Activated naive CD4-positive, alpha-beta T cell treated with Interleukin-2 at 50 U/mL for 16 hours (primary cell): ENCODE measurements at places on chromosomes 3 and 15.

DNA sequence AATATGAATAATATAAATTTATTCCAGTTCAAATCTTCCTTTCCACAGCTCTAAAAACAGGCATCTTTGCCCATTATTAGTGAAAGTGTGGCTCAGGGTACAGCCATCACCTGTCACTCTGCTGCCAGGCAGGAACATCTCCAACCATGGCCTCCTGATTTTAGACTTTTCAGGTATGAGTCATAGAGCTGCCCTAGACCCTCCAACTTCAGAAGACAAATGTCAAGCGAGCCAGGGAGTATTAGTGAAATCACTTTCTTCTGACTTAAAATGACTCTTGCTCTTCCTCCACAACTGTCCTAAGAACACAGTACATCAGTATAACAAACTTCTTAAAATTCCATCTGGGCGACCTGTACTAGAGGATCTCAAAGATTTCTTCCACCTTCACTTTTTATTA, 78.1 kb upstream of the AKAP13 start:
- no peak for DNase-seq

DNA sequence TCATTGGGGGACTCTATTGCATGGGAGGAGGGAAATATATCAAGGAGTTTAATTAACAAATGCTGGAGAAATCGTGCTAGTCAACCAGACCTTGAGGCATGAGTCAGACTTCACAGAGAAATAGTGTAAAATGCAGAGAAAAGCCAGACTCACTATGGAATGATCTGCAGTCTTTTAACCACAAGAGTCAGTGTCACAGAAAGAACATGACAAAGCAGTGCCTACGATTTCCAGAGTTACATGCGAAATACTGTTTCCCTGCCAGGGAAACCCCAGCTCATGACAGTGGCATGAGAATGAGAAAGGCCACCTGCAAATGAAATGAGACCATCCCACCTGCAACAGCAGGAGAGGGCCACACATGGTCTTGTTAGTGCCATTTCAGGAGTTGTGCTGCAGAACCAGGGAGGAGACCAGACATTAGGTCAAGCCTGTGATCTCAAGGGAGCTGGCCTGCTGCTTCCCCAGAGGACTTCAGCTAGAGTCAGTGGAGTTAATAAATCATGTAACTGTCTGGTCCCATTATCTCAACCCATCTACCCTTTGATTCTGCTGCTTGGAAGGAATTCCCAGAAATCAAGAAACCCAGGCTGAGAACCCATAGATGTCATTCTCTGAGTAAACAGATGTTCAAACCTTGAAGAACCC, 79.0 kb downstream of the ERC2 start:
- no peak for DNase-seq

DNA sequence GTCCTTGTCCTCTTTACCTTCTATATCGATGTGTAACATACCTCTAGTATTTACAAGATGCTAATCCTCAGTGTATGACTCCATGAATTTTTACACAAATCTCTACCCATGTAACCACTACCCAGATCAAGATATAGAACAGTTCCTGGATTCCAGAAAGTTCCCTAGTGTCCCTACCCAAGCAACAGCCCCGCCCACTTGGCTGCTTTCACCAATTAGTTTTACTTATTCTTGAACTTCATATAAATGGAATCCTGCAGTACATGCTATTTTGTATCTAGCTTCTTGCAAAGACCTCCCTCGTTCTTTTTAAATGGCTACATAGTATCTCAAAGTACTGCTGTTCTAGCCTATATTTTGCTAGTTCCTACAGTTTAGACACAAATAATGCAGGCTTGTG, 33.0 kb downstream of the CD276 start:
- no peak for DNase-seq

DNA sequence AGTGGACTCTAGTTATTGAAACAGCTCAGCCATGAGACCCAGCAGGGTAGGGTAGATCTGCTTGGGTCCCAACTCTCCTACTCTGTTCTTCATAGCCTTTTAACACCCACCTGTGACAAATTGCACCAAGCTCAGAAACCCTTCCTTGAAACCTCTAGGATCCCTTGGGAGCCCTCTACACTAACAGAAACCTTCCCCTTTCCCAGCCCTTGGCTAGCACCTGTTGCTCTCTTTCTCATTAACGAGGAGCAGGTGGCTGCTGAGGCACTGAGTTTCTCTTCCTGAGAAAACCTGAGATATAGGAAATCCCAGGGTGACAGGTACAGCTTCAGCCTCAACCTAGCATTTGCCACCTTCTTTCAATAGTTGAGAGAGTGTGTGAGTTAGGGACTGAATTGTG, 88.3 kb upstream of the CLSTN2 start:
- DNase-seq = no peak

DNA sequence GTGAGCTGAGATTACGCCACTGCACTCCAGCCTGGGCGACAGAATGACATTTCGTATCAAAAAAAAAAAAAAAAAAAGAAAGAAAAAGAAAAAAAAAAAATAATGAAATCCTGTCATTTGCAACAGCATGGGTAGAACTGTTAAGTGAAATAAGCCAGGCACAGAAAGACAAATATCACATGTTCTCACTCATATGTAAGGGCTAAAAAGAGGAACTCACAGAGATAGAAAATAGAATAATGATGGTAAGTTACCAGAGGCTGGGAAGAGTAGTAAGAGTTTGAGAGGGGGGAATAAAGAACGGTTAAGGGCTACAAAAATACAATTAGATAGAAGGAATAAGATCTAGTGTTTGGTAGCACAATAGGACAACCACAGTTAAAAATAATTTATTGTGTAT, 19.7 kb downstream of the DENND6A start:
- DNase-seq = no peak

DNA sequence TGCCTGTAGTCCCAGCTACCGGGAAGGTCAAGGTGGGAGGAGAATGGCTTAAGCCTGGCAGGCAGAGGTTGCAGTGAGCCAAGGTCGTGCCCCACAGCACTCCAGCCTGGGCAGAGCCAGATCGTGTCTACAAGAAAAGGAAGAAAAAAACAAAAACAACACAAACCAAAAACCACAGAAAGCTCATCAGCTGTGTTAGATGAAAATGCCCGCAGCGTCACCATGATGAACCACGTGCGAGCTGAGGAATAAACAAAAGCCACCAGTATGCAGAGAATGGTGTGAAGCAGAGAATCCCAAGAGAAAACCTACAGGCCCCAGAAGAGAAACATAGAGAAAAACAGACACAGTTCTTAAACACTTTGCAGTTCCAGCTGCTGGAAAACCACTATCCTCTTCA, 19.7 kb upstream of the TM4SF19 start:
- no peak for DNase-seq

- DNase-seq = no peak
Observed at GRCh38 chr15:80834402-80834801, 55.2 kb downstream of the CEMIP start.

DNA sequence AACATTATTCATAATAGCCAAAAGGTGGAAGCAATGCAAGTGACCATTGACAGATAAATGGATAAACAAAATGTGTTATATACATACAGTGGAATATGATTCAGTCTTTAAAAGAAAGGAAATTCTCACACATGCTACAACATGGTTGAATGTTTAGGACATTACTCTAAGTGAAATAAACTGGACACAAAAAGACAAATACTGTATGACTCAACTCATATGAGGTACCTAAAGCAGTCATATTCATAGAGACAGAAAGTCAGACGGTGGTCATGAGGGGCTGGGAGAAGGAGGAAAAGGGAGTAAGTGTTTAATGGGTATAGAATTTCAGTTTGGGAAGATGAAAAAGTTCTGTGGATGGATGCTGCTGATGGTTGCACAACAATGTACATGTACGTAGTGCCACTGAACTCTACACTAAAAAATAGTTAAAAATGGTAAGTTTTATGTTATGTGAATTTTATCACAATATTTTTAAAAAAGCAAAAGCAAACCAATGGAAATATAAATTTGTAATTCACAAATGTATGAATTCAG, 5.3 kb downstream of the TXNRD3 start:
- DNase-seq = no peak

GRCh38 chr3:15983232-15983631, 185.5 kb upstream of the ANKRD28 start:
- DNase-seq = no peak

DNA sequence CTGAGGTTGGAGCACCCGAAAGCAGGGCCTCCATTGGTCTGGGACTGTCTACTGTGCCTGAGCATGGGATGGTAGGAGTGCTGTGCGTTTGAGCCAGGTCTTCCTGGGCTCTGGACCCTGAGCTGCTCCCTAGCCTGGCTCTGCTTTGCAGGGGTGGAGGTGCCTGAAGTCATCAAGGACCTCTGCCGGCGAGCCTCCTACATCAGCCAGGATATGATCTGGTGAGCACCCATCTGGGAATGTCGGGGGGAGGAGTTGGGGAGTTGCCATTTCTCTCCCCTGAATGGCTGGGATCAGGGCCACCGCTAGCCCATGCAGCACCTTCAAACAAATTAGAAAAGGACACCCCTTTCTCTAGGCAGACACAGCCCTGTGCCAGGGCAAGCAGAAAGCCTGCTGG, 20.7 kb downstream of the DUOX1 start:
- no peak for DNase-seq

- DNase-seq = no peak
Observed at GRCh38 chr15:43153269-43153668, 19.9 kb downstream of the TMEM62 start.

GRCh38 chr3:127820826-127821313, 1.4 kb downstream of the MGLL start:
- DNase-seq = no peak

- no peak for DNase-seq
Observed at GRCh38 chr3:65939801-65940246, 98.9 kb downstream of the MAGI1 start.

- DNase-seq = no peak
Observed at GRCh38 chr15:84834229-84834955, 17.2 kb downstream of the ALPK3 start.

DNA sequence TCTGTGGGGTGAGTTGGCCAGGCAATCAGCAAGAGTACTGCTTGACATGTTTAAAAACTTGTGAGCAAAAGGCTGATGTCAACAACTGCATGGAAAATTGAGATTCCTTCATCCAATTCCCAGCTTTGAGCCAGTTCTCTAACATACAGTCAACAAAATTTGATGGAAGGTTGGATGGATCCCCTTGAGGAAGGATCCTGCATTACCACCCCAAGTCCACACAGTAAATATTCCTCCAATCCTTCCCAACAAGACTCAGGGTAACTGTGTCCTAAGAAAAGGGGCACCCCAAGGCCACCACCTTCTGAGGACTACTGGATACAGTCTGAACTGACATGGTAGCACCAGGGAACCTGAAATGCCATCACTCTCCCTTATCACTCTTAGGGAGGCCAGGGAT, 15.1 kb downstream of the GLB1 start:
- no peak for DNase-seq

DNA sequence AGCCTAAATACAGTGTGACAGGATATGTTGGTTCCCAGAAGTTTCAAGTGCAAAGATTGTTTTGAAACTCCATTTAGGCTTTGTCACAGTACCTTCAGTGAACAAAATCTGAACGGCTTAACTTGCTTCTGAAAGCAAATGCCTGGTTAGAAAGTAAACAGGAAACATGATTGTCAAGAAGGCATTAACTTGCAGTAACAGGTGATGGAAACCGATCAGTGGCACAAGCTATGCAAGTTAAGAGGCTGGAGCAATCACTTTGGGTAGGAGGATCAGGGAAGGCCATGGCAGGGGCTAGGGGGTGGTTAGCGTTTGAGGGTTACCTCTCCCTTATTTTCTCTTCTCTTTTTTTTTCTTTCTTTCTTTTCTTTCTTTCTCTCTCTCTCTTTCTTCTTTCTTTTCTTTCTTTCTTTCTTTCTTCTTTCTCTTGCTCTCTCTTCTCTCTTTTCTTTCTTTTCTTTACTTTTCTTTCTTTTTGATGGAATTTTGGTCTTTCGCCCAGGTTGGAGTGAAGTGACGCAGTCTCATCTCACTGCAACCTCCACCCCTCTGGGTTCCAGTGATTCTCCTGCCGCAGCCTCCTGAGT, 2.4 kb downstream of the HYKK start:
- no peak for DNase-seq

GRCh38 chr15:63483521-63484371, 20.6 kb upstream of the USP3 start:
- DNase-seq = no peak

DNA sequence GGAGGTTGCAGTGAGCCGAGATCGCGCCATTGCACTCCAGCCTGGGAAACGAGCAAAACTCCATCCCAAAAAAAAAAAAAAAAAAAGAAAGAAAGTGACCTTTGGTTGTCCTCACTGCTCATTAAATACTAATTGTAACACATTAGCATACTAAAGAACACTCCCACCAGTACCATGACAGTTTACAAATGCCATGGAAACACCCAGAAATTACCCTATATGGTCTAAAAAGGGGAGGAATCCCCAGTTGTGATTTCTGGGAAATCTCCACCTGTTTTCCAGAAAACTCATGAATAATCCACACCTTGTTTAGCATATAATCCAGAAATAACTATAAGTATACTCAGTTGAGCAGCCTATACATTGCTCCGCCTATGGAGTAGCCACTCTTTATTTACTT, 23.5 kb upstream of the INO80 start:
- DNase-seq = no peak

- no peak for DNase-seq
Observed at GRCh38 chr3:77577264-77577663, 537.4 kb downstream of the ROBO2 start.

DNA sequence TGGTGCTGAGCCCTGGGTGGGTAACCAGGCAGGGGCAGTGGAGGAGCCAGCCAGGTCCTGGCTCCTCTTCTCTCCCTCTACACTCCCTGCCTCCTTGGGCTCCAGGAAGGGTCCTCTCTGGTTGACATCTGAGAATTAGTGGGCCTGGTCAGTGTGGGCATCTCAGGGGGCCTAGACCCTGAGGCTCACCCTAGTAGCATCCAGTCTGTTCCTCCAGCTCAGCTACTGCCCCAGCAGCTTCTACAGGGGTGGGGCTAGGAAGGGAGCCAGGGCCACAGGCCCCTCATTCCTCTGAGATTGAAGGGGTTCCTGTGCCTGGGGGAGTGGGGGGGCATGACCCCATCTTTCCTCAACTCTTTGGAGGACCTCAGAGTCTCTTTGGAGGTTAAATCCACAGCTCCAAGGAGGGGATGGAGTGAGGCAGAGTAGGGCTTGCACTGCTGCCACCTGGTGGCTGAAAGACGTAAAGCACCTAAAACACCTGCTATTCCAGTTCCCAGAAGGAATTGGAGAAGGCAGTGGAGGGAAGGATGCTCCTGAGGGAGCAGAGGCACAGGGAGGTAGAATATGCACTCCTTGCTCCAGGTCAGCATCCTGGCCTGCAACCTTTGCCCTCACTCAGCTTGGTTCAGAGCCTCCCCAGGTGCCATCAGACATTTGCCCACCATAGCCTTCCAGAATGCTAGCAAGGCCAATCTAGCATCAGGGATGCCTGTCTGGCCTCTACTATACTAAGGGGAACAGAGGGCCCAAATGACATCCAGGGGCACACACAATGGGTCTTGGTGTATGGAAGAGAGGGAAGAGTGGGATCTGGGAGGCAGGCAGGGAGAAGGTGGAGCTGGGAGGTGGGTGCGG, 25.1 kb downstream of the C3orf18 start:
- peak; percentile 66 for DNase-seq

- DNase-seq = no peak
Observed at GRCh38 chr3:37970802-37971201, 19.8 kb upstream of the VILL start.

- DNase-seq = peak; percentile 36
Observed at GRCh38 chr3:4750306-4750968, 228.8 kb upstream of the BHLHE40 start.
